Stimulated activated CD4-positive, alpha-beta T cell treated with anti-CD3 and anti-CD28 coated beads, Interleukin-4, amount 100 ng/mL, for 24 hours (primary cell): ENCODE measurements at places on chromosomes 7 and 10.
A peak's percentile ranks its signal among the peaks of the same experiment; 100 is the strongest.

- DNase-seq, result no peak
These were observed 76.1 kb downstream of the ADD3 start for GRCh38 chr10:110083884-110084283.

DNA sequence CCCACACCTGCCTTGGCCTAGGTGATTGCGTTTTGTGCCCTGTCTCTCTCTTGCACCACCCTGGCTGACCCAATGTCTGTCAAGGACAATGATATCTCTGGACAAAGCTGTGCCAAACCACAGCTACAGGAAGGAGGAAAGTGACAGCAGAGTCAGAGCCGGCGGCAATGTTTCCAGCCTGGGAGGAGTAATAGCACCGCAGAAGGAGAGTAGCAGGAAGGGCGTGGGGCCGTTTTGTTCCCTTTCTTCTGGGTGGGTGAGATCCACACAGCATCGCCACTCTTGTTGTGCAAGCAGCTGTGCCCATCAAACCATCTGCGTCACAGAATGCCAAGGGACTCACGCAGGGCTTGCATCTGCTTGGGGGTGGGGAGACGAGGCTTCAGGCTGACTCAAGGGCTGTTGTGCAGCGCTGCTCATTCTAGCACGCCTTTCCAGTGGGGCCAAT, 341.6 kb upstream of the AUTS2 start:
- DNase-seq, result no peak

DNA sequence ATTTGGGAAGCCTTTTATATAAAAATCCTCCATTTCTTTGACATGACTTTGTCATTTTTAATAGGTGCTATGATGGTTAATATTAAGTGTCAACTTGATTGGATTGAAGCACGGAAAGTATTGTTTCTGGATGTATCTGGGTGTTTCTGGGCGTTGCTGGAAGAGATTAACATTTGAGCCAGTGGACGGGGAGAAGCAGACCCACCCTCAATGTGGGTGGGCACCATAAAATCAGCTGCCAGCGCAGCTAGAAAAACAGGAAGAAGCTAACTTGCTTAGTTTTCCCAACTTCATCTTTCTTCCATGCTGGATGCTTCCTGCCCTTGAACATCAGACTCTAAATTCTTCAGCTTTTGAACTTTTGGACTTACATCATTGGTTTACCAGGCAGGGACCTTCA, 1003.0 kb downstream of the SORCS3 start:
- no peak for DNase-seq

- no peak for DNase-seq
These were observed 26.2 kb downstream of the ANTXRL start for GRCh38 chr10:46312953-46313352.

- DNase-seq, result no peak
These were observed 8.5 kb downstream of the RPS24 start for GRCh38 chr10:78042058-78042751.

DNA sequence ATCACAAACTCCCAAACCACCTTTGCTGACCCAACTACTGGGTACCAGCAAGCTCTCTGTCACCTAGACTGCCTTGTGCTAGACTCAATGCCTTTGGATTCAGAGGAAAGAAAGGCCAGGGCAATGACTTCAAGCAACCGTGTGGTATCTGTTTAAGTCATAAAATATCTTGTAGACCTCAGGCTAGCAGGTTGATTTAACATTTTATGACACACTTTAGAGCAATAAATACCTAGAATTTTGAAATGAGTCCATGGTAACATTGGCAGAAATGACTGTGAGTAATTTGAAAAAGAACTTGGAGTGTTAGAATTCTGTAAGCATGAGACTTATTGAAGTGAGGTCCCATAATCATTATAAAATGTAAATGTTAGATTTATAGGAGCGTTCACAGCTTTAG, 87.2 kb downstream of the TWIST1 start:
- DNase-seq, result no peak

DNA sequence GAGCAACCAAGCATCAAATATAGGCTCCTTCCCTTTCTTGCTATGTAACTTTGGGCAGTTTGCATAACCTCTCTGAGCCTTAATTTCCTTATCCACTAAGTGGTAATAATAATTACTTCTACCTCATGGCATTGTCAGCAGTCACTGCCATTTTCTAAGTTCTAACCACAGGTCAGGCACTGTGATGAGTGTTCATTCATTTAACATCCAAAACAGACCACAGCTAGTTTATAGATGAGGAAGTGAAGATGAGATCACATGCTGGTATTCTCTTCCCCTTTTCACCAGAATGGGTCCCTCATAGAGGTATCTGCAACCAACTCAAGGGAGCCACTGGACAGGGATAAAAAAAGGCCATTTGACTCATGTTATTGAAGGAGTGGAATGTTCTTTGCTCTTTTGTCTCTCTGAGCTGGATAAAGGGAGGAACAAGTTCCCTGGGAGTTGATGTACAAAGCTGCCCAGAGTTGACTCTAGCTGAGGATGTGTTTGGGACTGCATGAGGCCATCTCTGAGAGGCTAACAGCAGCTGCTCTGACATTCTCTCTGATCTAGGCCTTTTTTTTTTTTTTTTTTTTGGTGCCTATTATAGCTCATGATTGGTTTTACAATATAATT, 65.0 kb downstream of the DNAJC12 start:
- no peak for DNase-seq

GRCh38 chr10:122181876-122182275, 89.2 kb upstream of the BTBD16 start:
- DNase-seq, result no peak

- DNase-seq, result no peak
These were observed 101.6 kb upstream of the ABCB5 start for GRCh38 chr7:20513897-20514296.

GRCh38 chr10:103551619-103552602, 58.4 kb downstream of the NEURL1 start:
- no peak for DNase-seq

GRCh38 chr10:72505435-72505834, 120.4 kb downstream of the MICU1 start:
- DNase-seq, result no peak

GRCh38 chr7:135372222-135372621, 137.7 kb downstream of the CNOT4 start:
- DNase-seq, result no peak

GRCh38 chr10:131777921-131778320, 122.9 kb upstream of the PPP2R2D start:
- no peak for DNase-seq

- DNase-seq, result no peak
These were observed 349 bp upstream of the ERVW-1 start for GRCh38 chr7:92478095-92478494.

DNA sequence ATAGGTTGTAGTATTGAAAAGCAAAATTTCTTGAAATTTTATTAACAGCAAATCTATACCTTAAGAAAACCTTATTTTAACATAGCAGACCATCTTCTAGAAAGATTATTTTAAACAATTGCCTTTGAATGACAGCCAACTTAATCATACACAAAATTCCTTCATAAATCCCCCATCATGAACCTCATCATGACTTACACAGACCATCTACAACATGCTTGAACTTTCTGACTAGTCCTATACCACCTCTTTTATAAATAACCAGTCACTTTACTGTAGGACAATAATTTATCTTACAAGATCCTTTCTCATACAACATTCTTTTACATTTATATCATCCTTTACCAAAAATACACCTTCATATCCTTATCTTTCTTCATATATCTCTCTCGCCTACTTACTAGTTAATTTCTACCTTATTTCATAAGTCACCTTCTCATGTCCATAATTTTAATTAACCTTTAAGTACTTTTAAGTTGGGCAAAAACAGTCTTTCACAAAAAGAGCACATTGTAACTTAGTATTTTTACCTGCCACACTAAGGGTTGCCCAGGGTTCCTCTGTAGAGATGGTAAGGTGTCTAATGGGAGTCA, 16.6 kb upstream of the PTN start:
- no peak for DNase-seq

DNA sequence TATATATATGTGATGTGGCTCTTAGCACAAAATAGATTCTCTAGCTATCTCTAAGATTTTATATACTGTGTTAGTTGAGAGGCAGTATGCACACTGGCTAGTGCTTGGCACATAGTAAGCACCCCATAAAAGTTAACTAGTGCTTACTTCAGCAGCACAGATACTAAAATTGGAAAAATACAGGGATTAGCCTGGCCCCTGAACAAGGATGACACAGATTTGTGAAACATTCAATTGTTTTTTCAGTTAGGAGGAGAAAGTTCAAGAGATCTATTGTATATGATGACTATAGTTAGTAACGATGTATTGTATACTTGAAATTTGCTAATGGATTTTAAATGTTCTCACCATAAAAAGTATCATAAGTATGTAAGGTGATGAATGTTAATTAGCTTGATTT, 78.3 kb upstream of the LRRC17 start:
- DNase-seq, result no peak

DNA sequence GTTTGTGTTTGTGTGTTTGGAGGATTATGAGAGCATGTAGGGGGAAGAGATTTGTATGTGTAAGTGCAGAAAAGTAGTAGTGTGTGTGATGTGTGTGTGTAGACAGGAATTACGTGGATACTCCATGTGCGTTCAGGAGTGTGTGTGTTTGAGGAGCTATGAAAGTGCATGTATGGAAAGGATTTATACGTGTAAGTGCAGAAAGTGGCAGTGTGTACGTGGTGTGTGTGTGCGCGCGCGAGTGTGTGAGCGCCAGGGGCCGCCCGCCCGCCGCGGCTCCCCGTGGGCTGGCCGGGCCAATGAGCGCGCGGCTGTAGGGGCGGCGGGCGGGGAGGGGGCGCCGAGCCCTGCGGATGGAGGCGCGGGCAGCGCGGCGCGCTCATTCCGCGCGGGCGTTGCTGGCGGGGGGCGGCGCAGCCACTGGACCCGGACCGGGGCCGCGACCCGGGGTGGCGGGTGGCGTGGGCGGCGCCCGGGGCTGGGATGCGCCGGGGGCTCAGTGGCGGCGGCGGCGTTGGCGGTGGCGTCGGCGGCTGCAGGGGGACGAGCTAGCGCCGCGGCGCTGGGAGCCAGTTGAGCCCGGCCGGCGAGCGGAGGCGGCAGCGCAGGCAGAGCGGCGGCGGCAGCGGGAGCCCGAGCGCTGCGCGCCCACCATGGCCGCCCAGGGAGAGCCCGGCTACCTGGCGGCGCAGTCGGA, at the start of gene BICC1:
Gene BICC1 (plus strand): TSS at position 382 of the 697 bp plus-strand sequence. CDS start 272 bp downstream, at position 654.
- DNase-seq, result no peak

DNA sequence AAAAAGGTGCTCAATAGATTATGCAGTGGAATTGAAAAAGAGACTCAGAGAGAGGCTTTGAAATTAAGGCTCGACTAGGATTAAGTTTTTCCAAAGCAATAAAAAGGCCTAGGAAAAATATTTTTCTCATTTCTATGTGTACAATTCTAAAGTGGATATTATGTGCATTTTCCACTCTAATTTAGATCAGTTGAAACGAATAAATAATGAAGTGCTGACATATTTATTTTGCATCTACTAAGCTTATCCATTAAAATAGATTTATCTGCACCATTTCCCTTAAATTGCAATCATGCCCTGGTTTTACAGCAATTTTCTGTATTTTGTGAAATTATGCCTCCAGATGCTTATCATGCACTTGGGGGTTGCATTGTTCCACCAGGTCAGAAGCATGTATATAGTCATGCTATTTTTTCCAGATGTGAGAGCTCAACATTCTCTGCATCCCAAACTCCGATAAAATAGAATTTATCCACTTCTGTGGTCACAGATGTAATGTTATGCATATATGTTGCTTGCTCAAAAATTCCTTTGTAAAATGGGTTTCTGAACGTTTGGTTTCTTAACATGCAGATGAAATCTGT, 18.3 kb downstream of the FIGNL1 start:
- DNase-seq, result no peak

DNA sequence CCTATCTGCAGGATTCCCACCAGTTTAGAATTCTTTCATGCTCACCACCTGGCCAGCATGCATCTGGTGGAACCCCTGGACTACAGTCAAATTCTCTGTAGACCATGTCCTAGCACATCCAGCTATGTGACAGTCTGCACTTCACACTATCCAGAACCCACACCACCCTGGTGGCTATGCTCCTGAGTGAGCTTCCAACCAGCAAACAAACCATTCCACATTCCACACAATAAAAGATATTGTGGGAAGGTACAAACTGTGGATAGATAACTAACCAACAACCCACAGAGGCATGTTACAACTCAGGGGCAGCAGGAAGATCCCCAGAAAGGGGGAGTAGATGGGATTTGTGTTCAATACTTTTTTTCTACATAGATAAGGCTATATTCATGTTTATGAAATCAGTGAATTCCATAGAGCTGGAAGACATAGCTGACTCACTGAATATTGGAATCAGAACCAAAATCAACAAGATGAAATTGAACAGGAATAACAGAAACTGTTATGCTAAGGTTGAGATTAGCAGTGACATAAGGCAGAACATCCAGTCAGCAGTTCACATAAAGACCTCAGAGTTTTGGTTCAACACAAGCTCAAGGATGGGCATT, 72.5 kb downstream of the LRRC17 start:
- DNase-seq, result no peak

- no peak for DNase-seq
These were observed 81.3 kb upstream of the DKK1 start for GRCh38 chr10:52232561-52233350.

- DNase-seq, result peak; percentile 33
These were observed 49.5 kb downstream of the NEURL1 start for GRCh38 chr10:103542764-103543616.

DNA sequence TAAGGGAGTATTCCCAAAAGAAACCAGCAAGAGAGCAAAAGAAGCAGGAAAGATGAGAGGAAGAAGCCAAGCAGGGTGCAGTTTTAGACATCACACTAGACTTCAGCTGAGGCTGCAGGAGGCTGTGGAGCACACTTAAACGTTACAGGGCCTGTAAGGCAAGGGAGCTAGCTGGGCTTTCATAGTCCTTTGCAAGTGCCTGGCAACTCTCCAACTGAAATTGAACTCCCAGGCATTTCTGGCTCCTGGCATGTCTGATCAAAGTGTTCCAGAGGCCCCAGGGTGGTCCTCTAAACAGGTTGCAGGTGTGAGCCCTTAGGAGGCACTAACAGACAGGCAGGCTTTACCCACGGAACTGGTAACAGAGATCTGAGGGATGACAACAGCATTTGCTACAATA, 750.2 kb downstream of the XPNPEP1 start:
- DNase-seq, result no peak

DNA sequence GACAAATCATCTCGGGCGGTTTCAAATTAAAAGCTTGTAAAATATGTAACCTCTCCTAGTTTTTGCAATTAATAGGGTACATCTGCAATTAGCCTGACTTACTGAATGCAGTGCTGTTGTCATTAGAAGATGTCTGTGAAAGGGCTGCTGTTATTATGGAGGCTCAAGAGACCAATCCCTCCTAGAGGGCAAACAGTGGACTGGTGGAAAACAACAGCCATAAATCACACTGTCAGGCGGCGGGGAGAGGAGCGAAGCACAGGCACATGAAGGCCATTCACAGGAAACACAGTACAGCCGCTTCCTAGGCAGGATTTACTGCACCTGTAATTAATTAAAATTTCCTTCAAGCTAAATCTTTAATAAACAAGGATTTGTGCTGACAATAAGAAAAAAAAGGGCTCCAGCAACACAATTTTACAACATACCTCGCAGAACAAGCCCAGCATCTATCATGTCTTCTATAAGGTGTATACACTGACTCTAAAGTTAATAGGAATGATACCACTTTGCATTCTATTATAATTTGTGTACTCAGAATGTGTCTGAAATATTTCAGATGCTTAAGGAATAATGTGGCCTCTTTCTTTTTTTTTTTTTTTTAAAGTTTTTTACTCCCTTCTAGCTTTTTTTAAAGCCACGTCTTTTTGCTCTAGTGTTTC, 50.7 kb downstream of the ERCC6 start:
- no peak for DNase-seq
